Progenitor cell of endocrine pancreas (in vitro differentiated cells): ENCODE measurements at places on chromosomes 12 and 14.

- DNase-seq: no peak
Observed at GRCh38 chr12:120290609-120291305, 946 bp downstream of the RNU4-2 start.

DNA sequence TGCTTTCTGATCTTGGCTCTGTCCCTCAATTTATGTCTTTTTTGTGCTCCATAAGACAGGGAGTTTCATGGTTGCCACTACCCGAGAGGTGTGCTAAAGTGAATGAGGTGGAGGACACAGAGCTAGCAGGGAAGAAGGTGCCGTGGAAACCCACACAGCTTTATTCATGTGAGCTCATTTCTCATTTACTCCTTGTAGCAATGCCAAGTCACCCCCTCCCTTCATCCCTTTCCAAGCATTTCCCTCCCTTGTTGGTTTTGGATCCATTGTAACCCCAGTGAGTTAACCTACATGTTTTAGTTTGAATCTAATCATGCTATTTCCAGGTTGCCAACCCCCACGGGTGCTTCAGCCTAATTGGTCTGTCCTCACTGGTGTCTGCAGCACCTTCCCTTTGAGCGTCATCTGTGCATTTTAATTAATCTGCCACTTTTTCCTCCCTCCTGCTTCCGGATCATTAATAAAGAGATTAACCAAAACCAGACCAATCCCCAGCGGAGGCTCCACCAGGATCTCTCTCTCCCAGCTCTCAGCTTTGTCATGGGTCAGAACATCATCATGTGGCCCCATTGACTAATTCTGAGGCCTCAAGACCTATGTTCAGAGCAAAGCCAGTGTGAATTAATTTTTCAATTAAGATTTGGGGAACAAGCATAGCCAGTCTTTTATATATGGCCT, 56.2 kb downstream of the NTF3 start:
- no peak for DNase-seq

DNA sequence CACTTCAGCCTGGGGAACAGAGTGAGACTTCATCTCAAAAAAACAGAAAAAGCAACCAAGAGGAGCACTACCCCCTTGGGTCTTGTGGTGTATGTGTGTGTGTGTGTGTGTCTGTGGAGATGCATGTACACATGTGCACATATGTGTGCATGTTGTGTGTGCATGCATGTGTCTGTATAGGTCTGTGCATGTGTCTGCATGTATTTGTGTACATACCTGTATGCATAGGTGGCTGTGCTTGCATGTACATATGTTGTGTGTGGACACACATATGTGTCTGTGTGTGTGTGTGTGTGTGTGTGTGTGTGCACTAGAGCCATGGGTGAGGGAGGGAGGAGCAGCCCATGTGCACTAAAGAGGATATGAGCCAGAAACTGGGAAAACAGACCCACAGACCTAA, 49.1 kb downstream of the ARL6IP4 start:
- no peak for DNase-seq

- no peak for DNase-seq
Observed at GRCh38 chr12:93521225-93522080, 51.0 kb upstream of the SOCS2 start.

DNA sequence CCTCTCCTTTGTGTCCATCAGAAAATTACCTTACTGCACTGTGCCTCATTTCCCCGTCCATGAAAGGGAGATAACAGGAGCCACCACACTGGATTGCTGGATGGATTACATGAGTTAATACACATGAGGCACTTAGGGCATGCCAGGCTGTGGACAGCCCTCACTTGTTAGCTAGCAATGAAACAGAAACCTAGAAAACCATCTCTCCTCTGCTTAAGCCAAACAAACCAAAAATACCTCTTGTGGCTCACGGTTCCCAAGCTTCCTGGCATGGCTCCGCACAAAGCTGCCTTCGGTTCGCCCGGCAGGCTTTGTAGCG, 660 bp upstream of the HCFC2 start:
- DNase-seq: no peak

GRCh38 chr14:22561661-22562579, 27.1 kb downstream of the DAD1 start:
- DNase-seq: no peak

GRCh38 chr12:12929696-12930095, 22.3 kb downstream of the GPRC5D start:
- DNase-seq: no peak

DNA sequence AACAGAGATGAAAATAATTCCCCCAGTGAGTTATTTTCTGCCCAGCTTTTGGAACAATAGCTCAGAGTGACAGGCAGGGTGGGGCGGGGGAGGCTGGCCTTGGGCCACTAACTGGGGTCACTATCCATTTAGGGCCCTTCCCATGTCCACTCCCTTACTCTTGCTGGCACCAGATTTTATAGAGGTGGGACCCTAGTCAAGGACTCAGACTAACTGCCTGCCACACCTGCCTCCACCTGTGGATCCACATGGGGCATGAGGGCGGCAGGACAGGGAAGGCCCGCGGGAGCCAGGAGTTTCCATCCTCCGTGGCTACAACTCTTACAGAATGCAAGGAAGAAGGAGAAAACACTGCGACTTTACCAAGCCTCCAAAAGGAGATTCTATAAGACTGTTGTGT, 10.1 kb downstream of the VDR start:
- no peak for DNase-seq

GRCh38 chr12:122052285-122052684, 26.3 kb upstream of the MLXIP start:
- DNase-seq: no peak

DNA sequence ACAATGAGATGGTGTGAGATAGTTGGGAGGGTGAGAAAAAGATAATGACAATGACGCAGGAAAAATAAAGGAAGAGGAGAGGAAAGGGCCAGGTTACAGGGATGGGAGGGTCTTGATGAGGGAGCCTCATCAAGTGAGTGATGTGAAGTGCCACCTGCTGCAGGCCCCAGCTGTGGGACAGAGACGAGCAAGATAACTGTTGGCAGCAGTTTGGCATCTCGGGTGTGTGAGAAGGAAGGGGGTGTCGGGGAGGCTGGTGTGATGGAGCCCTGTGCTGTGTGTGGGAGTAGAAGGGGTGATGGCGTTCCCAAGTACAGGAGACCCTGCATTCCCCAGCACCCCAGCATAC, 11.4 kb upstream of the TAC3 start:
- DNase-seq: no peak

DNA sequence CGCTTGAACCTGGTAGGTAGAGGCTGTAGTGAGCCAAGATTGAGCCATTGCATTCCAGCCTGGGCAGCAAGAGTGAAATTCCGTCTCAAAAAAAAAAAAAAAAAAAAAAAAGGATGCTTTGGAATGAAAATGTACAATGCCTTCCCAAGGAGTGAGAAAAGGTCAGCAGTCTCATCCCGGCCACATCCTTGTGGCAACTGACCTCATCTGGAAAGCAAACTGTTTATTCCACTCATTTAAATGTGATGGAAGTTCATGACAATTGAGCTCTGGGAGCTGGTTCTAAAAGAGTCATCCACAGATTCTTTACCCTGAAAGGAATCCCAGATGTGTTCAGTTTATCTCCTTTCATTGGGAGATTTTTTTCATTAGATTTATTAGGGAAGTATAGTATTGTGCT, 19.4 kb upstream of the LIMA1 start:
- DNase-seq: no peak

DNA sequence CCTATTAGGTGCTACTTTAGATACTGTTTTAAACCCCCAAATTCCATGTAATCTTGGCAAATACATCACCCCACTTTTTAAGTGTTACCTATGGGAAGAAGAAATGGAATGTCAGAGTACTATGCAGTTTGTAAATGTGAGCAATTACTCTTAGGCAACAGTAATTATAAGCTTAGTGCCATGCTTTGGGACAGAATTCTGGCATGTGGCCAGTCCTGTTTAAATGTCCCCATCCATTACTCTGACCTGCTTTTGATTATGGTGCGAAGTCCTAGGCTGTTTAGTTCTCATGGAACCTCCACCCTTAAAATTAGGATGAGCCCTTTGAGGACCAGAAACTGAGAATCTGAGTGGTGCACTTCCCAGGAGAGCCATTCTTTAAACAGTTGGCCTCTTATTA, 321.4 kb upstream of the RGS6 start:
- no peak for DNase-seq

DNA sequence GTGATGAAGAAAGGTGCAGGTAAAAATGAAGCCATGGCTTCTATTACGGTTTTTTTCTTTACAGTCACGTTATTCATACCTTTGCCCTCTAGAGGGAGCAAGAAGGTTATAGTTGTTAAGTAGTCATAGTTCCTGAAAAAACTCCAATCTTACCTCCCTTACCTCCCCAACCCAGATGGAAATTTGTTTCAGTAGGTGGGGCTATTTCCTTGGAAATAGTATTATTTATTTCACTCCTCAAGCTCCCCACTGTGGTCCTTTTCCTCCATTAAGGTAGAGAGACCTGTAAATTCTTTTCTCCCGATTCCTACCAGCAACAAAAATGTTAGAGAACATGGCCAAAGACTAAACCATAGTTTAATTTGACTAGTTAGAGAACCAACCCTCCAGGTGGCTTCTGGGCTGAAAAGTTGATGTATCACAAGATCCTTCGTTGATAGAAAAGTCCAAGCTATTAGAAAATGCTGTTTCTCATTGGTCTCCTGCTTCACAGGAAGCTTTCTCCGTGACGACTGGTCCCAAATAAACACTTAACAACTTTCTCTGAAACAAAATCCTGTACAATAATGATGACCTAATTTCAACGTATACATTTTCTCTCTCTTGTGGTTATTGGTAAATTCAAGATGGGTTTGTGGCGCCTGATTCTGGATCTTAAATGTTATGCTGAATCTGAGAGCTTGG, 43.5 kb downstream of the TMX1 start:
- DNase-seq: no peak

GRCh38 chr12:71124835-71125460, 32.9 kb downstream of the TSPAN8 start:
- no peak for DNase-seq

- DNase-seq: no peak
Observed at GRCh38 chr14:89164168-89165073, 252.6 kb downstream of the FOXN3 start.

DNA sequence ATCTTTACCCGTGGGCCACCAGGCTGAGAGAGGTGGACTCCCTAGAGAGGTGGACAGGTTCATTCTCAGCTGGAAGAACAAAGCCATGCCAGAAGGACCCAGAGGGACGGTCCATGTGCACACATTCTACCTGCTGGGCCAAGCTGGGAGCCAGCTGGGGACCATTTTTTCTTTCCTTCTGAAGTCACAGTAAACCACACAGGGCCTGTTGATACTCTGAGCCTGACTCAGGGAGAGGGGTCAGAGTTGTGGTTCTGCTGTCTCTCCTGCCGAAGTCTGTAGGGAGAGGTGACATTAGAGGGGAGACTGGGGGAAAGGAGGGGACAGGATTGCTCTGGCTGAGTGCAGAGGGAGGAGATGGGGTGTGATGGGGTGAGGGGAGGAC, 148.6 kb downstream of the TSPAN9 start:
- no peak for DNase-seq

DNA sequence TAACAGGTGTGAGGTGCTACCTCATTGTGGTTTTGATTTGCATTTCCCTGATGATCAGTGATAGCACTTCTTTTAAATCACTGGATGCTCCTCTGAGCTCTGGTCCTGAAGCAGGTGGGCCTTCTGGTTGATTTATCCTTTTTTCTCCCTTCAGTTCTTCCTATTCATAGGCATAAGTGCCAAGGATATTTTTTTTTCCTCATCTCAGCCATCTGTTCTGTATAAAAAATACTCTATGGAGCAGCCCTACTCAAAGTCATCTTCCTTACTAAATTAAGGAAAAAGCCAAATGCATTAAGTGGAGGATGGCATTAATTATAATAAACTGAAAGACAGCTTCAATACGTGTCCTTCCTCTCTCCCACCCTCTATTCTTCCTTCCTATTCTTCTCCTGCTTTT, 18.4 kb downstream of the SPIC start:
- DNase-seq: no peak

DNA sequence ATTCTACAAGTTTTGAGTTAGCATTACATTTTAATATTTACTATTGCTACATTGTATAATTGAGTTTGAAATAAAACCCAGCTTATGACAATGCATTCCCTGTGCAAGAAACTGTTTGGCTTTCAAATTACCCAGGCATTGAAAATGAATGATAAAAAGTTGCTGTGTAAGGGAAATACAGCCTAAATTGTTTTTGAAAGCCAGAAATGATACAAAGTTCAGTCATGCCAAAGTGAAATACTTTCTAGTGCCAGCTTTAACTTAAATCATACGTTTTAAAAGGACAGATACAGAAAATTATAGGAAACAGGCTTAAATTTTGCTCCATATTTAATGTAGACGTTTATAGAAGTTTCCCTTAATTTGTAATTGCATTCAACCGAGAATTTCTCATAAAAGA, 2.8 kb downstream of the MGAT2 start:
- no peak for DNase-seq

DNA sequence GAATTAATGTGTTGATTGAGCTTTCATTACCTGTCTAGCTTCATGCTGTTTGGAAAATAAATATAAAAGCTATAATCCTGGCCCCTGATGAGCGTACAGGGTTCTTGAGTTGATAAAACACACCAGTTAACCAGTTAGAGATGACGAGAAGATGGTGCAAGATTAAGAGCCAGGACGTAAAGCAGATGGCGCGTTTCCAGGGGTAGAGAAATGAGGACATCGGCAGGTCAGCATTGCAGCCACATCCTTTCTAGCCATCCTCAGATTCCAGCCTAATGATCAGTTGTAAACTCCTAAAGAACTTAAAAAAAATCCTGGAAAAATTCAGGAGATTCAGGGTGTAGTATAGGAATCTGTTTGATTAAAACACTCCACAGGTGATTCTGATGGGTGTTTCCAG, 203.7 kb downstream of the CACNA1C start:
- no peak for DNase-seq

GRCh38 chr12:71440763-71441748, 1.5 kb downstream of the LGR5 start:
- no peak for DNase-seq

DNA sequence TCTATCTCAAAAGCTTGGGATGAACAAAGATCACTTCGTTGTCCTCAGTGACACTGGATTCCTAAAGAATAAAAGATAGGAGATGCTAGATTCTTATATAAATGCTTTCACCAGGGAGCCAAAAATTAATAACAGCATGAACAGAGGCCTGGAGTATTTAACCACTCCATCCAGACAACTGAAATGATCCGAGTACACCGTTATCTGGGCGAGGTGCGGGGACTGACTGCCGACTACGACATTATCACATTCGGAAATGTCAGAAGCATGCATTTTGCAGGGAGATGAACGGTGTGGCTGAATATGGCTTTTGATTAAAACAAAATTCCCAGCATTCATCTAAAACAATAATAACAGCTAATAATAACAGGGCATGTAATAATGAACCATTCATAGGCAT, 56.6 kb downstream of the TRPV4 start:
- DNase-seq: no peak

GRCh38 chr12:132546647-132547046, 56.7 kb downstream of the FBRSL1 start:
- no peak for DNase-seq

DNA sequence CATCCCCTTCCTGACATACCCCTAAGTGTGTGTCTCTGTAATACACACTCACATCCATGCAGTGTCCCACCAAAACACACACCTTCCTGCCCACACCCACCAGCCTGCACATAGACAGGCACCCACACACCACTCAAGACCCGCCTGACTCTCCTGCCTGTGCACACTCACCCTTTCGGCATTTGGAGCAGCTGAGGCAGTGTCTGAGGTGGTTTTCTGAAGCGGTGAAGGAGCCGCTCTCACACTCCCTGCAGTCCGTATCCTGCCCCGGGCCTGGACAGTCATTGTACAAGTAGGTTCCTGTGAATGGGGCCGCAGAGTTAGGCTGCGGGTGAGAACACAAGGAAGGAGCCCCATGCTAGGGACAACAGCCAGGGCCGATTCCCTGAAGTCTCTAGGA, 8.3 kb downstream of the TNFRSF1A start:
- no peak for DNase-seq
